Progenitor cell of endocrine pancreas (in vitro differentiated cells): ENCODE measurements at places on chromosomes 6 and 20. TPM values are rescaled to one million over a fixed set of nuclear protein-coding genes. Genes with fewer than 3 reads are reported as not detected.

GRCh38 chr6:33613146-33613794 lies 7.9 kb upstream of the ITPR3 start:
- DNase-seq: no peak

The MAP3K5 gene
- 0.91 and 1.1 TPM in 2 replicates for total RNA-seq

The FAM209A gene
- 0.69 TPM in 1 of 2 replicates, not detected in the other for total RNA-seq

DNA sequence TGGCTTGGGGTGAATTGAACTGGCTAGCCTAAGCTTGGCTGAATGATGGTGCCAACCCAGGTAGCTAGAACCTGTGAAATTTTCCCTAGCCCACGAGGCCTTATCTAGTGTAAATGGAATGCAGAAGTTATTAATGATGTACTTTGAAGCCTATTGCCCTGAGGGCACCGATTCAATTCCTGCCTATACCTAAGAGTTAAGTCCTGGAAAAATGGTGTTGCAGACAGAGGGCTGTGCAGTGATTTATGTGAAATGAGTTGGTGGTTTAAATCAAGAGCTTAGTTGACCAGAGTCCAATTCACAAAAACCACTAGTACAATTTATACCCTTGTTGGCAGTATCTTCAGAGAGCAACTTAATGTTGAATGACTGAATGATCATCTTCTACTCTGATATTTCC lies 373.8 kb upstream of the JAG1 start:
- DNase-seq: no peak
